Eye (tissue), 1 donor: ENCODE measurements at places on chromosomes 5 and 9.
A peak's percentile ranks its signal among the peaks of the same experiment; 100 is the strongest.

DNA sequence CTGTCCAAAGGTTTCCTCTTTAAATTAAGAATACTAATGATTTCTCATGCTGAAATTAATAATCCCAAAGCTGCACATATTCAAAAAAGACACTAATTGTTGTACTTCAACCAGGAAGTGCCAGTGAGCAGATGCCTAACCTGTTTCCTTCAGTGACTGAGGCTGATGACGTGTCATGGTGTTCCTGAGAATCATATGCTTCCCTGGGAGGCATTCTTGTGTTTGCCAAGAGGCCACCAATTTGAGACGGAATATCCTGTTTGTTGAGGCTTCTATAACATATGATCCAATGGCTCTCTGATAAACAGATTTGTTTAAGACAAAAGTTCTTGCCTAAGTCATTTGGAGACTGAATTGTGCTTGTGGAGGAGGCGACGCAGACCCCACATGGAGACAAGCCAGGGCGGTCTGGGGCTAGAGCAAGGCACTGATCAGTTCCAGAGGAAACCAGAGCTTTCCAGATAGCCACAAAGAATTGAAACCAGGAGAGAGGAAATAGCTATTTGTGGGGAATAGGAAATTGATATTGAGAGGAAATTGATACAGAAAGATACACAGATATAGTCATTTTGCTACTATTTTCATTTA is 66.4 kb upstream of the ZNF608 start:
- DNase-seq: peak; percentile 8

DNA sequence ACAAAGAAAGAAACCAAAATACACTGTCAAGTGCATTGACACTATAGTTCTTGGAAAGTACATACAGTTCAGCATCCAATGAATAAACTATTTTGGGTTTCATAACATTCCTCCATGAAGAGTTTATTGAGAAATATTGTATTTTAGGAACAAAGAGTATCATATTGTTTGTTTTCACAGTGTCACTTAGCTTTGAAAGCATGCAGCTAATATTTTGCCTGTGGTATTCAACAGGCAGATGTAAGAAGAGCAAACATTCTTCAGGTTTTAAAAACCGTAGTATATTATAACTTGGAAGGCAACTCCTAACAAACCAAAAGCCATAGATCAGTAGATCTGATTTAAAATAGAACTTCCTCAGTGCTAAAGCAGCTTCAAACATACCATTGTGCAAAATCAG is 4.5 kb downstream of the PRELID2 start:
- DNase-seq: no peak

DNA sequence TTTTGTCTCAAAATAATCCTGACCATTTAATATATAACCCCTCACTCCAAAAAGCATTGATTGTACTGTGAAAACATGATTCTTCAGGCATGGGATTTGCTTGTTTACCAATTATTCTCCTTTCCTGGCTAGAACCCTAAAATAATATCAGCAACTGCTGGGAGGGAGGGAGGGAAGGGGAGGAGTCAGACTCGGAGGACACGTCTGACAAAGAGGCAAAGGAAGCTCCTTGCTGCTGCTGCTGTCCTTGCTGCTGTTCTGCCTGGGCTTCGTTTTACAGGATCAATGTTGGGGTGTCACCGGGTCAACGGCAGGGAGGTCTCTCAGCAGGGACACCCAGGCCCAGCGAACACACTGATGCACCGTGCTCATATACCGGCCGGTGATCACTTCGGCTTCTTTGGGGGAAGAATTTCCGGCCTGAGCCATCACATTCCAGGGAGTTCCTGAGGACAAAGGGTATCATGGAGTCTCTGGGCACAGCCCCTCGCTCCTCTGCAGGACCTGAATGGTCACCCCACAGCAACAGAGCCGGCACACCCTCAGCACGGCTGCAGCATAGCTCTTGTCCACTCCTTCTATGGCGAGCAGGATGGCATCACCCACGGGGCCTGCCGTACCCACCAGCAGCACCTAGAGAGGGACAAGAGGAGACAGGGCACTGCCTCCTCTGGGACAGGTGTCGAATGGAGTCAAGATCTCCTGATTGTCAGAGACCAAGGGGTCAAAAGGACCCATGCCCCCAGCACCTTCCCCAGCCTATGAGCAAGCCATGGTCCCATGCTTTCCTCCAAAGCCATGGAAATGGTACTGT is 27.9 kb downstream of the MED10 start:
- peak; percentile 12 for DNase-seq

- no peak for DNase-seq
These were observed 64.2 kb upstream of the SELENOP start for GRCh38 chr5:42875785-42876374.

DNA sequence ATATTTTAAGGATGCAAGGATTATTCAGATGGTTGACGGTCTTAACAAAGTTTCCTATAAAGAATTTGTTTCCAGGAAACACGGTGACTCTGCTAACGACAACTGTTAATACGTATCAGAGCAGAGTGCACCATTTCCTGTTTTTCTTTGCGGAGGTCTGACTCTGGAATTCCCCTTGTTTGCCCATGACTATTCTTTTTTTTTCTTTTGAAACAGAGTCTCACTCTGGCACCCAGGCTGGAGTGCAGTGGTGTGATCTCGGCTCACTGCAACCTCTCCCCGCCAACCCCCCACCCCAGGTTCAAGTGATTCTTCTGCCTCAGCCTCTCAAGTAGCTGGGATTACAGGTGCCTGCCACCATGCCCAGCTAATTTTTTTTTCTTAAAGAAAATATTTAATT is 115.9 kb downstream of the CDC42SE2 start:
- no peak for DNase-seq

DNA sequence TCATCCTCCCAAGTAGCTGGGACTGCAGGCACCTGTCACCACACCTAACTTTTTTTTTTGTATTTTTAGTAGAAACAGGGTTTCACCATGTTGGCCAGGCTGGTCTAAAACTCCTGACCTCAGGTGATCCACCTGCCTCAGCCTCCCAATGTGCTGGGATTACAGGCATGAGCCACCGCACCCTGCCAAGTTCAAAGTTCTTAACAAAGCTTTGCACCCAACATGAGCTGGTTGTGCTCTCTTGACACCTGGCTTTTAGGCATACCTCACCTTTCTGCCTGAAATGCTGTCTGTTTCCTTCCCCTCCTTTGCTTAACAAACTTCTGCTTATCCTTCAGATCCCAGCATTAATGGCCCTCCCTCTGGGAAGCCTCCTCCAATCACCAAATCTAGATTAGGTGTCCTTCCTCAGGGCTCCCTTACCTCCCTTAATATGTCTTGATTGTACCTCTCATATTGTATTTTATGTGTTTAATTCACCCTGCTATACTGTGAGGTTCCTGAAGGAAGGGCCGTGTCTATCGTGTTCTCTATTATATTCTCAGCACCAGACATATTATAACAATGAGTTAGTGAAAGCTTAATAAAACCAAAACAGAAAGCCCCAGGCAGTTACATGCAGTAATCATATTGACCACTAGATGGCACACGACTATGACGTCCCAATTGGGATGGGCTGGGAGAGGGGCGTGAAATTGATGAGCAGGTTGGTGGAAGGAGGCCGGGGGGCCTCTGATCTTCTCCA is 62.9 kb upstream of the PPARGC1B start:
- peak; percentile 43 for DNase-seq

DNA sequence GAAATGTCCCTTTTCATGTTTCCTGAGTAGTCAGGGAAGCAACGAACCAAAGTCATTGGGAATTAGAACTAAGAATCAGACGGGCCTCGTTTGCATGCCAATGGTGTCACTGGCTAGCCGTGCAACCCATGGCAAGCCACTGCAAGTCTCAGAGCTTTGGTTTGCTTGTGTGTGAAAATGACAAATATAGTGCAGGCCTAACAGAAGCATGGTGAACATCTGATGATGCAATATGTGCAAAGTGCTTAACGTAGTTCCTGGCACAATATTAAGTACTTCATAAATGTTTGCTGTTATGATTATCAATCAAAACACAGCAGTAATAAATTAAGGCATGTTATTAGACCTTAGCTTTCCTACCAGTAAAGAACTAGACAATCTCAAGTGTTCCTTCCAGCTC is 118.0 kb upstream of the TRIM32 start:
- no peak for DNase-seq

DNA sequence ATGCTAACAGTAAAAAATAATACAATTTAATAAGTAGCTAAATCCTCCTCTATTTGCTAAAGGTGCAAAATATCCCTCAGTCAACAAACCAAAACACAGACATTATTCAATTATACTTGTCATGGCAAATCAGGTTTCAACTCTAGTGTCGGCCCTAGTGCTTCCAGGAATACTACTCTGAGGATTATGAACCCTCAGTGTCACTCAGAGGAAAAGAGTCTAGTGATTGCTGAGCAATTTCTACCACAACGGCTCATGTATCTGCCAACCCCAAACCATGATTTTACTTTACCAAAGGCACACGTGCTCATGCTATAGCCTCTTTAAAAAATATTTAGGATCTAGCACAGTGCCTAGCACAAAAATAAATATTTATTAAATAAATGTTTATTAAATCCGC is 21.0 kb downstream of the RICTOR start:
- DNase-seq: no peak
